ENCODE measurements at places on chromosomes 3 and 15.
A peak's percentile ranks its signal among the peaks of the same experiment; 100 is the strongest.

- peak; percentile 79 for DNase-seq
Measured at GRCh38 chr3:174440741-174441587, 418.2 kb upstream of the NAALADL2 start.

- no peak for DNase-seq
Measured at GRCh38 chr3:20047976-20048883, 8.0 kb downstream of the KAT2B start.

GRCh38 chr3:4674216-4674615 lies 181.1 kb downstream of the ITPR1 start:
- DNase-seq: no peak

DNA sequence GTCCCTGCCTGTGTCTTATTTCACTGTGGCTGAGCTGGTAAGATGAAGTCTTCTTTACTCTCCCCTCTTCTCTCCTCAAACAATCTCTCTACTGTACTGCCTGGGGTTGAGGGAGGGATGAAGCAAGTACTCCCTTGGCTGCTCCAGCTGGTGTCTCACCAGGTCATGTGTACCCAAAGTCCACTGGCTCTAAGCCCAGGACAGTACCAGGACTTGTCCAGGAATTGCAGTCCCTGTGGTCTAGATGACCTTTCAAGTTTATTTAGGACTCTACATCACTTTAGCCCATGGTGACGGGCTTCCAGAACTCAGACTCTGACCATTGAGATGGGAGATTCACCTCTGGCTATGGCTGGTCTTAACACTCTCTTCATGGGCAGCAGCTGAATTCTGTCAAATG lies 17.5 kb upstream of the SLC27A2 start:
- DNase-seq: no peak

- no peak for DNase-seq
Measured at GRCh38 chr3:29609328-29609811, 328.5 kb downstream of the RBMS3 start.

DNA sequence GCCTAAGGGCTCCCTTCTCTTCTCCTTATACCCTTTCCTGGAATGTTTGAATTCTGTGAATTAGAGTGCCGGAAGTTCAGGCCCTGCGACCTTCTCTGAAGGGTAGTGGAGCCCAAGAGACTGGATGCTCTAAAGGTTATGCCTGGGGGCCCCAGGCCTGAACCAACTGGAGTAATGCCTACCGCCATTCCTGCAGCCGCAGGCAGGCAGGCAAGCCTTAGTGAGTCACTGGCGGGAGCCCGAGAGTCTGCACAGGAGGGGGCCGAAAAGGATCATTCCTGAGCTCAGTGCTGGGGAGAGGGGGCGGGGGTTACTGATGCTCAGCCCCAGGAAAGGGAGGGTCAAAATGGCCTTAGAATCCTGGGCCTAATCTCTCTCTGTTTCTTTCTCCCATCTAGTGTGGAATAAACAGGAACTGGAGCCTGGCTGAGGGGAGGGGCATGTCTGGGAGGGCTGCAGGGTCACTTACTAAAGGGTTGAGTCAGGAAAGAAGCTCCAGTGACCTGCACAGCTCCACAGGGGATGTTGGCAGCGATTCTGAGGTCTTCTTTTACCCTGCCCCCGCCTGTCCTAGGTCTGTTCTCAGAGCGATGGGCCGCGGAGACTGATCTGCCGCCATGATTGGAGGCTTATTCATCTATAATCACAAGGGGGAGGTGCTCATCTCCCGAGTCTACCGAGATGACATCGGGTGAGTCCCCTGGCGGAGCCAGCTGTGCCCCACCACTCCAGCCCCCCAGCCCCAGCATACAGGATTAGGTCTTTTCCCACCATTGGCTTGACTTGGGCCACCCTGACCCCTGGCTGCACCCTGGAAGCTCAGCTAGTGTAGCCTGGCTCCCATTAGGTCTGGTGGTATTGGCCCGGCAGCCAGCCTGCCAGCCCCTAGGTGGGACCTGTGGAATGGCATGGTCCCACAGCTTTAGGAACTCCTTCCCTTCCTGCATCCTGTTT lies 2.0 kb downstream of the AP2M1 start:
- peak; percentile 14 for DNase-seq

- DNase-seq: no peak
Measured at GRCh38 chr3:169600732-169601131, 62.8 kb downstream of the MECOM start.

GRCh38 chr3:161489395-161489794 lies 7.2 kb upstream of the OTOL1 start:
- DNase-seq: no peak

- DNase-seq: peak; percentile 43
Measured at GRCh38 chr3:117761703-117762620, 1052.4 kb downstream of the TUSC7 start.

- DNase-seq: no peak
Measured at GRCh38 chr3:126557761-126558160, 971 bp downstream of the C3orf22 start.

DNA sequence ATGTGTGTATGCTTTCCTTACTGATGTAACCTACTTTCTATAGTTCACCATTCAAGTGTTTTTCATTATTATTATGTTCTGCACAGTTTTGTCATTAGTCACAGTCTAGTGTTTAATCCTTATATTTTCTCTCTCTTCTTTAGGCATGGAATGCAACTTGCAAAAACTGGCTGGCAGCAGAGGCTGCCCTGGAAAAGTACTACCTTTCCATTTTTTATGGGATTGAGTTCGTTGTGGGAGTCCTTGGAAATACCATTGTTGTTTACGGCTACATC lies 6.9 kb downstream of the SUCNR1 start:
- DNase-seq: no peak

DNA sequence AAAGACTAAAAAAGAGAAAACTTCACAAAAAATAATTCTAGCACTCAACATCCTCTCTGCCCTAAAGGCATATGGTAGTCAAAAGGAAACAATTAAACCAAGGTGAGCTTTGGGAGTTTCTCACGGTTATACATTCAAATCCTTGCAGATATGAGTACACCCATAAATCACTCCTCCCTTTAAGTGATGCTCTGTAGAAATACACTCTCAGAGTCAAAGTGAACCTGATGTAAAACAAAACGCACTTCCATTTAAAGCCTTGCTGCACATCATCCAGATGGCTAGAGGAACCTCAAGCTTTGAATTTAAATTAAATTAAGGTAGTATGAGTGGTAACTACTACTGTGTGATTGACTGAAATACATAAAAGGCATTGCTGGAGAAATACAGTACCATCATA lies 36.0 kb upstream of the AADAC start:
- DNase-seq: no peak

- no peak for DNase-seq
Measured at GRCh38 chr3:66552846-66553245, 52.0 kb upstream of the LRIG1 start.

GRCh38 chr3:15361494-15362214 lies 29.3 kb upstream of the SH3BP5 start:
- DNase-seq: no peak

DNA sequence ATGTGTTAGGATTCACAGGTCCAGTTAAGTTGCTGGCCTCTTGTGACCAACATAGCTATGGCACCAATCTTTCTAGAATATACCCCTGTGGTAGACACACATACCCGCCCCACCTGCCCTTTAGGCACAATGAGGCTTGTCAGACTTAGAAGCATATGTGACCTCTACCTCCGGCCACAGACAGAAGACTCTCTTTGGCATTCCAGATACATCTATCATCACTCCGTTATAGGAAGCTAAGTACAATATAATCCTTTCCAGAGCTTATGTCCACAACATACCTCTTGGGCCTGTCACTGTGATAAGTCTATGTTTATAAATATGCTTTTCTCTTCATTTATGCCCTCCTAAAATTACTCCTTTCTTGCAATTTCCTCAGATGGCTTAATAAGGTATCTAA lies 39.8 kb downstream of the CD47 start:
- no peak for DNase-seq

GRCh38 chr15:42118650-42119445 lies 24.5 kb upstream of the PLA2G4D start:
- DNase-seq: no peak

- no peak for DNase-seq
Measured at GRCh38 chr3:63563572-63563971, 88.9 kb upstream of the SNTN start.

DNA sequence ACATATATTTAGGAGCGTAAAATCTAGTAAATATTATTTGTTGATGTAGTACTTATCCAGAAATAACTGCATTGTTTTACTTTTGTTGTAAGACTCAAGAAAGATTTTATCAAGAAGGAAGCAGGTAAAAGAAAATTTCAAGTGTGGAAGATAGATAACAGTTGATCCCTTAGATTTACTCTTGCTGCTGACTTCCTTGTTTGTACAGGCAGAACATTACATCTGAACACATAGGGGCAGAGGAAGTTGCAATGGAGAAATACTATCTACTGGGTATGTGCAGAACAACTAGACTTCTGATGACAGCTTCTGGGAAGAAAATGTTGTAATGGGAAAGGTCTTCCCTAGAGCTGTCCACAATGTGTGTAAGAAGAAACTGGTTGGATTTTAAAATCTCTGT lies 350.6 kb downstream of the NLGN1 start:
- no peak for DNase-seq

GRCh38 chr3:192212979-192213378 lies 514.4 kb downstream of the FGF12 start:
- DNase-seq: no peak

DNA sequence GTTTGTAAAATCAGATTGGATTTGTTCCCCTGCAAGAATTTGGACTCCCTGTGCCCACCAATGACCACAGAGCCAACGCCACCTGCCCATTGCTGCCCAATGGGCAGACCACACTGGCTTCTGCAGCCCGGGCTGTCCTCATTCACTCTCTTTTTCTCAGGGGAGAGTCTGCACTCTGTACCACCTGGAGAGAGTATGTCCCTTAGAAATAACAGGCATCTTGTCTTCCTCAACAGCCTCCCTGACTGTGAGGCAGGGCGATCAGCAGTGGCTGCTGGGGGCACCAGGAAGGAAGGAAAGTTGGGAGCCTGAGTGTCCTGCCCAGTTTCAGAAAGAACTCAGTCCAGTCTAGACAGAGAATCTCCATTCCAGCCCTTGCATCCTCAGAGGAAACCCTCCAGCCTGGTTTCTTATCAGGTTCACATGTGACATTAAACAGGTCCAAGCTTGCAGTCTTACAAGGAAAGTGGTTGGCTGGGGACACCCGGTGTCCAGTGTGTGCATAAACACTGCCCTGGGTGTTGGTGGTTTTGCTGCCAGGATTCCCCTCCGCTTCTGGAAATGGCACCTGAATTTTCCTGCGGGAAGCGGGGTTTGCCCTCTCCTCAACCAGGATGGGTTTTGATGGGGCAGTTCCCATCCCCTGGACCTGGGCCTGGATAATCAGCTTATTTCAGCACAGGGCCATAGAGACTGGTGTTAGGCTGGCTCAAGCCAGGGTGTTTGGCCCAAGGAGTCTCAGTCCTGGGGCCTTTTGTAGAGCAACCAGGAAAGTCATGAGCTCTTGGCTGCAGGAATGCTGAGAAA lies 37.2 kb downstream of the SSUH2 start:
- peak; percentile 4 for DNase-seq

DNA sequence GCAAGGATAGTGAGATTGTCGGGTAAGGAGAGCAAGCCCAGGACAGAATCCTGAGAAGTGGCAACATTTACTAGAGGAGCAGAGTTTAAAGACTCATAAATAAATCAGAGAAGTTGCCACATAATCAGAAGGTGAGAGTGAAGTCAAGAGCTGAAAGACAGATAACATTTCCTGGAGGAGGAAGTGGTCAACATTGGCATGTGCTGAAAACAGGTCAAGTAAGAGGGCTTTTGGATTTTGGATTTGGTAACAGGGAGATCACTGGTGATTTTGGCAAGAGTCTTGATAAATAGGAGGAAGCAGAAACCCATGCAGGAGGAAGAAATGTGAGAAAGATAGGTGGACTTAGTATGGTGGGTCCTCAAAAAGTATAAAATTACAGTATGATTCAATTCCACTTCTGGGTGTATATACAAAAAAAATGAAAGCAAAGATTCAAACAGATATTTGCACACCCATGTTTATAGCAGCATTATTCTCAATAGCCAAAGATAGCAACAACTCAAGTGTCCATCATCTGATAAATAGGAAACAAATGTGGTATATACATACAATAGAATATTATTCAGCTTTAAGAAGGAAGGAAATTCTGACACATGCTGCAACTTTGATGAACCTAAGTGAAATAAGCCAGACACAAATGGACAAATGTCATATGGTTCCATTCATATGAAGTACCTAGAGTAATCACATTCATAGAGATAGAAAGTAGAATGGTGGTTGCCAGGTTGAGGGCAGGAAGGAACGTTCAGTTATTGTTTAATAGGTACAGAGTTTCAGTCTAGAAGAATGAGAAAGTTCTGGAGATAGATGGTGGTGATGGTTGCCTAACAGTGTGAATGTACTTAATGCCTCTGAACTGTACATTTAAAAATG lies 27.3 kb upstream of the MBNL1 start:
- no peak for DNase-seq

GRCh38 chr15:70563561-70564095 lies 199.7 kb downstream of the UACA start:
- DNase-seq: no peak

DNA sequence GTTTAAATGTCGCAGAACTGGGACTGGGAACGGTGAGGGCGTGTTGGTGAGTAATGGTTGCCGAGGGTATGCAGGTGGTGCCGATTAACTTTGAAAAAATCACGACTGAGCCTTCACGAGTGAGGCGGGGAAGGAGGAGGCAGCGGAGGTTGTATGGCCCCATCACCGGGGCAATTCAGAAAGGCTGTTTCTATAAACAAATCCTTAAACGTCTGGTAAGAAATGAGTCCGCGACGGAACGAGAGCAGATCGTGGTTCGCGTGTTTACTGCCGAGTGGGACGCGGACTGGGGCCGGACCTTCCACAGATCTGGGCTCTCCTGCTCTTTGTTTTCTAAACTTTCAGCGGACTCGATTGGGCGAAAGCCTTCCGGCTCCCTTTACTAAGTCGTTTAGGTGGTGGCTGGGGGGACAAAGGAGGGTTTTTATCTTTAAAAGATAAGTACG lies 2.7 kb downstream of the IGF1R start:
- no peak for DNase-seq

GRCh38 chr3:186152889-186153292 lies 44.0 kb upstream of the ETV5 start:
- no peak for DNase-seq

GRCh38 chr15:57436166-57436565 lies 59.9 kb downstream of the CGNL1 start:
- no peak for DNase-seq

- no peak for DNase-seq
Measured at GRCh38 chr3:155912579-155913190, 42.2 kb downstream of the GMPS start.

GRCh38 chr3:195117978-195118581 lies 152.9 kb downstream of the XXYLT1 start:
- DNase-seq: no peak

DNA sequence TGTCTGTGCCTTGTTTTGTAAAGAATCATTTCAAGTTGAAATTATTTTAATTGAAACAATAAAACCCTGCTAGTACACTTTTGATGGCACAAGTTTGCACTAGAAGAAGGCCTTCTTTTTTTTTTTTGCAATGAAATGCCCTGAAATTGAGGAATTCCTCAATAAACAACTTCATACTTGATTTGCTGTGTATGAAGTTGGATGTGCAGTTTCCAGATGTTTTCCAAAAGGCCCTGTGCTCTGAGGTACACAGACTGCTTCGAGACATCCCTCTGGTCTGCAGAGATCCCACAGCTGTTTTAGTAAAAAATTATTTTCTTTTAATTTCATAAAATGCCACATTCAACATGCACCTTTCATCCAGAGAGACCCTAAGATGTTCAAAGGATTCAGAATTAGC lies 48.9 kb downstream of the HES1 start:
- DNase-seq: no peak

Measured in anterior cingulate cortex (tissue), 58 donors.